Muscle of leg (tissue), 16 donors: ENCODE measurements at places on chromosomes 7 and 10.

DNA sequence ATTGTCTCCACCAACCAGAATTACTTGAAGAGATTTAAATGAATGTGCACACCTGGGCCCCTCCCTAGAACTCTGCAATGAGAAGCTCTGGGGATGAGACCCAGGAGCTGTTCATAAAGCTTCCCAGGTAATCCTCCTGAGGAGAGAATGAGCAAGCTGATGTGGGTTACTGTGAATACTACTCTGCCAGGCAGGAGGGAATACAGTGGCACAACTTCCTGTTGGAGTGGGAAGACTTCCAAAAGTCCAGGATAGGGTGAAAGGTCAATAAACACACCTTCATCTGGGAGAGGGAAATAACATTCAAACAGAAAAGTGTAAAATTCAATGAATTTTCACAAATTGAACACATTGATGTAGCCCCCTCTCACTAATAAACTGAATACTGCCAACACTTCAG is 351.4 kb downstream of the ABCA13 start:
- no peak for DNase-seq

DNA sequence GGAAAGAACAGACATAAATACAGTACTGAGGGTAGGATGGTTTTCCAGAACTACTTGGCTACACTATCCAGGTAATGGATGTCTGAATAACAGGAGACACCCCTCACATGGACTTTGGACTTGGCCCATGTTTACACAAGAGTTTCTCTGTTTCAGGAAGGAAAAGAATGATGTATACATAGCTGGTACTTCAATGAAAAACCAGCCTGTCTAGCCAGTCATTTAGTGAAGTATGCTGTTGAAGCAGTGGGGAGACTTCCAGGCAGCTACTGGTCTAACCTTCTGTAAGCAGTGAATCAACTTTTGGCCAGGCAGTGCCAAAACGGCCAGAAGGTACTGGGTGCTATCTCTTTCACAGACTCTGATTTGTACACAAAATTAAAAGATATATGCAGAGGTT is 135.0 kb downstream of the MBL2 start:
- DNase-seq: no peak

- DNase-seq: no peak
These were observed 172.8 kb upstream of the CDK1 start for GRCh38 chr10:60605476-60605875.

DNA sequence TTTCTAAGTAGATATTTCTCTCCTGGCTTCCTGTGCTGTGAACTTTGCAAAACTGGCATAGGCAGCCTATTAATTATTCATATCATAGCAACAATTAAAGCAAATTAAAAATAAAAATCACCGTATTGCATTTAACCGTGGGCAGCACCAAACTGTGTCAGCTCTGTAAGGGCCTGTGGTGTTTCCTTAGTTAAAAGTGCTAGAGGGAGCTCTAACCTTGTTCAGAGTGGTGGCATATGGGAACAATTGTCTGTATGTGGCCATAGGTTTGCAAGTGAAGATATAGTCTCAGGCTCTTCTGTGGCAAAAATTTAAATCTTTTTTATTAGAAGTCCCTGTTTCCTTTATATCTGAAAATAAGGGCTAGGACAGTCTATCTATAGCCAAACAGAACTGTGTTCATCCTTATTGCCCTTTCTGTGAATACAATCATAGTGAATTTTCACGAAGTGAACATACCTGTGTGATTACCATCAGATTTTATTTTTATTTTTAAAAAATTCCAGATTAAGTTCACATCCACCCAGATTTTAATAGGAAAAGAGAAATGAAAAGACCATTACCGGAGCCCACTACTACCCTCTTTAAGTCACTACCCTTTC is 92.6 kb downstream of the POLL start:
- DNase-seq: peak; percentile 13

DNA sequence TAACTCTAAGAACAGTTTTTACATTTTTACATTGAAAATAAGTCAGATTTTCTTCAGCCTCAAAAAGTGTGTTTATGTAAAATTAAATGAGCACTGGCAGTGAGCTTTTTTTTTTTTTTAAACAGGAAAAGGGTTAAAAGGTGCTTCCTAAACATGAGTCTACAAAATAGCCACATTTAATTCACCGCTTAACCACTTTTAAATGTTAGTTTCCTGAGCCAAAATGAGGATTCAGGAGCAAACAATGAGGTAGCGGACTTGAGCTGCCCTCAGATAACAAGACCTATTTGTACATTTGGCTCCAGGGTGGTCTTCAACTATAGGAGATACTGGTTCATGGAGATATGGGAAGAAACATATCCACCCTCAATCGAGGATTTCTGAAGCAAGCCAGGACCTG is 22.8 kb downstream of the AKR1C3 start:
- DNase-seq: peak; percentile 1
